ENCODE measurements at places on chromosomes 7 and 10.

- DNase-seq: no peak
Measured at GRCh38 chr7:28115261-28115660, 65.3 kb downstream of the JAZF1 start.

DNA sequence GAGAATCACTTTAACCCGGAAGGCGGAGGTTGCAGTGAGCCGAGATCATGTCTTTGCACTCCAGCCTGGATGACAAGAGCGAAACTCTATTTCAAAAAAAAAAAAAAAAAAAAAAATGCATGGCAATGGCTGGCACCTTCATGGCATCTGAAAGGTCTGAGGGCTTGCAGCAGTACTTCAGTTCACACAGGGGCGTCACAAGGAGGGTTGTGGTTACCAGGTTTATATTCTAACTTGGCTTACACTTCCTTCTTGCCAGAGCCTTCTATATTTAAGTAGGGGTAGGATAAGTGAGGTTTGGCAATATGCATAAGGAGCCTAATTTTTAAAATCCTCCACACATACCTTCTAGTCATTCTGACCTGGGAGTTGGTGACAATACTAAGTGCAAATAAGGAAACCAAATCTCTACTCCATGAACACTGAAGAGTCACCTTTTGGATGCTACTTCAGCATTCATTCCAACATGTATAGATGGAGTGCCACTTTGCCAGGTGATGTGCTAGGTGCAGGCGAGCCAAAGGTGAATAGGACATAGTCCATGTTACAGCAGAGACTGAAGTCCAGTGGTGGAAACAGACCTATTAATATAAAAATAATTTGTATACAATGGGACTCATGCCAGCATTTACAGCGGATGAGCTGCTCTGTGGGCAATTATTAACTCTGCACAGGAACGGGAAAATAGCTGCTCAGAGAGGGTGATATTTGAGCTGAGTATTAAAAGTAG lies 57.8 kb upstream of the PDCD4 start:
- no peak for DNase-seq

- no peak for DNase-seq
Measured at GRCh38 chr10:59234816-59235429, 58.5 kb downstream of the PHYHIPL start.

DNA sequence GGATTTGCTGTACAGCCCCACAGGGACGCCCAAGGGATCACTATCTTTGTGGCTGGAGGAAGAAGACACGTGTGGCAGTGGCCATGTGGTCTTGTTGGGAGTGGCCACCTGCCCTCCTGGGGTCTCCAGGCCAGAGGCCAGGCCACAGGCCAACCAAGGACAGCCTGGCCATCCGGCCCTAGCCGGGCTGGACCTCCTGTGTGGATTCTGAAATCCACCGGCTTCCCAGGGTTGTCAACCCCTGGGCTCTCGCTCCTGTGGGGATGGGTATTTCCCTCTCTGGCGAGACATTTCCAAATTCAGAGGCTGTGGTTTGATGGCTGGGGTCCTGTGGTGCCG lies 31.5 kb upstream of the CFAP46 start:
- no peak for DNase-seq

GRCh38 chr10:122689146-122689820 lies 10.4 kb downstream of the C10orf120 start:
- DNase-seq: no peak

GRCh38 chr10:74600170-74600569 lies 226.2 kb upstream of the KAT6B start:
- no peak for DNase-seq

DNA sequence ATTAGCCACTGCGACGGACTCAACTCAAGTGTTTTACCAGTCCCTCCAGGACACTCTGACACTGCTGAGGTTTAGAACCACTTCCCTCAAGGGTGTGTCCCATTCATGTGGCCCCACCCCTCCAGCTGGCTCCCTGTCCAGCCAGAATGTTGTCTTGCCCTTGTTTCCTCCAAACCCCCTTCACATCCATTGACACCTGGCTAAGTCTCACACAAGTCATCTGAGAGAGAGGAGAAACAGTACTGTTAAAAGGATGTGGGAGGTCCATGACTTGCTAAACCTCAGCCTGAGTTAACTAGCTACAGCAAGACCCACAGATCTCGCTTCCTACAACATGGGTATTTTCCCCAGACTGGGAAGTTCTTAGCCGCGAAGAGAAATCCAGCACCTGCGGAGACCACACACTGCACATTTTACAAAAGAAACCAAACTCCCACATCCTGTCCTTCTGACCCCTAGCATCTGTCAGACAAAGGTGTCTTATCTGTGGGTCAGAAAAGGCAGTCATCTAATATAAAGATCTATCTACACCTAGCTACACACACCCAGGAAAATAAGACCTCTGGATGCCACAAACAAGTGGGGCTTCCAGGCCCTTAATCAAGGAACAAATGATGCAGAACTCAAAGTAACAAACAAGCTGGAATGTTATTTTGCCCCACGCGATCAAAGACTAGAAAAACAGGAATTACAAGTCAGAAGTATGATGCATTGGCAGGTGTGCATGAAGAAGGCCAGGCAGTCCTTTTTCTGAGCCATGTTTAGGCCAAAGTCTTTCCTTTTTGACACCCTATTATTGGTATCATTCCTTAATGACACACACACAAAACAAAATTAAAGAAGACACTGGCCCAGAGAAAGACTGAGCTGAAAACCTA lies 13.9 kb downstream of the OSBPL3 start:
- DNase-seq: peak; percentile 30

- DNase-seq: no peak
Measured at GRCh38 chr7:74092321-74092963, 8.8 kb downstream of the LIMK1 start.

DNA sequence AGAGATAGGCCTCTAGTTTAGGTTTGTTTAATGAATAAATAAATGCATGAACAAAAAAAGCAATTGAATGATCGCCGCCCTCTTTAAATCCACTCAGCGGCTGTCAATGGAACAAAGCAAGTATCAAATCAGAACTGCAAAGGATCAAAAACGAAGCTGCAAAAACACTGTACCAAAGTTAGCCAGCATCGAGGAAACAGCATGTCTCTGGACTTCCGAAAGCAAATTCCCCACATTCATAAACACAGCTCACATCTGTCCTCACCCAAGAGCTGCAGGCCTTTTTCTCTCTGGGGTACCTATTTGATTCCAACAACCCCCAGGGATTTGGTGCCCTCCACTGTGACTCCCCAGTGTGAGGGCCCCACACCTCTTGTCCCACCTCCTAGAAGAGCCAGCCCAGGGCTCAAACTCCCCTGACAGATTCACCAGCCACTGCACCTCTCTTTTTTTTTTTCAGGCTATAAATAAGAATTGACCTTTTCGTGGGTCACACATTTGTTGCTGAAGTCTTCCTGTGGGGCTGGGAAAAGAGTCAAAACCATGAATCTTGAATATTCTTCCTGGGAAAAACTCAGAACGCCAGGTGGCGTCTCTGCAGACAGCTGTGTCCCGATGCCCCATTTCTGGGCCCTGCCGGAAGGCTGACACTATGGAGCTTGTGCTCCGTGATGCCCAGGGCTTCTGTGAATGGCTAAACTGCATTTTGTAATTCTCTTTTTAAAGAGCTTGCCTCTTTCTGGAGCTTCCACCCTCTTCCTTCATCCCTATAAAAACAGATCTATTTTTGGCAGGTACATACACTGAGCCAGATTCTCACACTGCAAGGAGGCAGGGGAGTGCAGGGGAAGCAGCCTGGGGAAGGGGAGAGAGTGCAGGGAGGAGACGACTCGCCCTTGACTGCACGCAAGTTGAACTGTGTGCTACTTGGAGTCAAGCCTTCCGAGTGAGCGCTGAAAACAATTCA lies 51.7 kb downstream of the HSPA12A start:
- no peak for DNase-seq

DNA sequence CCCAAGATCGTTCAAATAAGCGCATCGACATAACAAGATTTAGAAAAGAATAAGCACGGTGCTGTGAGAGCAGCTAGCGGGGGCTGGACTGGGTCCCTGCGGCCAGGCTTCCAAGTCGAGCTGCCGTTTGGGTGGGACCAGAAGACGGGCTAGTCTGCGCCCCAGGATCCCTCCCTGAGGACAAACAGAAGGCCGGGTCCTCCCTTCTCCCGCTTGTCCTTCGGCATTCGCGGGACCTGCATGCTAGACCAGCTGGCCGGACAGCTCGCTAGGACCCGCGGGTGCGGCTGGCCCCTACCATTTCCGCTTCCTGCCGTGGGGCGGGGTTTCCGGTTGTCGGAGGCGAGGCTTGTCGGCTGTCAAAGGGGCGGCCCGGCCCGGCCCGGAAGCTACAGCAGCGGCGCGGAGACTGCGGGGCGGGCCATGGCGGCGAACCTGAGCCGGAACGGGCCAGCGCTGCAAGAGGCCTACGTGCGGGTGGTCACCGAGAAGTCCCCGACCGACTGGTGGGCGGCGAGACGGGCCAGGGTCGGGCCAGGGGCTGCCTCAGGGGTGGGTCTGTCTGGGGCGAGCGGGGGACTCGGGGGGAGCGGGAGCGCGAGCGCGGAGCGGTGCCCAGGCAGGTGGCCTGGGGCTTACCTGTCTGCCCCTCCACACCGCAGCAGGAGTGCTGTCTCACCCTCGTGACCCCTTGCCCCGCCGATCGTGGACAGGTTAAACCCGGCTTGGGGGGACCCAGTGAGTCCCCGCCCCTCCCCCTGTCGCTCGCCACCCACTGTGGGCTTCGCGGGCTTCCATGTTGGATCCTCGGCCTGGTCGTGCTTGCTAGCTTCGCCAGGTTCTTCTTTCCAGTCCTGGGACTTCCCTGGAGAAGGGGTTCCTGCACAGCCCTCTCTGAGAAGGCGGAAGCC lies at the start of gene DBNL:
DBNL (plus strand) TSS at position 388 of the 911 bp plus-strand sequence; CDS start at position 424, 36 bp downstream.
- peak; percentile 90 for DNase-seq

DNA sequence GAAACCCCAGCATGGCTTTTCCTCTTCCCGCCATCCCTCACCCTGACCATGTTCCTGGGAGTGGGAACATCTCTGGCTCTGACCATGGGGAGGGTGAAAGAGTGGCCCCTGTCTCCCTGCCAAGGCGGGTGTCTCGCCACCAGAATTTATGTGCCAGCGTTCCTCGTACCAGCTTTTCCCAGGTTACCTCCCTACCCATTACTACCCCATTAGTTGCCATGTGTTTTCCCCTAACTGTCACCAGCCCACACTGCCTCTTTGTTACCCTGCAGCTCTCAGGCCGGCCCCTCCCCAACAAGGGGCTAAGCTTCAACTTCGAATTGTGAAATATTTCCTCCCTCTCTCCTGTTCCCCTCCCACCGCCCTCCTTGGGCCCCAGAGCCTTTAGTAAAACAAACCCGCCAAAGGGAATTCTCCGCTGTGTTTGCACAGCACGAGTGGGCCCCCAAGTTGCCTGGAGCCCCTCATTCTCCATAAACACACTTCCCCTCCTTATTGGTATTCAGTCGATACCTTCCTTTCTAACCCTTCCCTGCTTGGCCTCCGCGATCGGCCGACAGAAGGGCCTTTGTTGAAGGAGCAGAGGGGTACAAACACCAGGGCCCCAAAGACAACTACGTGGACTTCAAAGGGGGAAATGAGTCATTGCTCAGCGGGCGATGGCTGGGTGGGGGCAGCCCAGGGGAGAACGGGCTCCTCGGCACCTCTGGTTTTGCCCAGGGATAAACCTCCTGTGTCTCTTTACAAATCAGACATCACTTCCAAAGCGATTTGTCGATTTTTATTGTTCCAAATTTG lies 45.5 kb downstream of the SLIT1 start:
- no peak for DNase-seq

- no peak for DNase-seq
Measured at GRCh38 chr10:113297226-113297625, 255.6 kb upstream of the HABP2 start.

GRCh38 chr10:125144693-125145623 lies 15.4 kb downstream of the CTBP2 start:
- DNase-seq: no peak

DNA sequence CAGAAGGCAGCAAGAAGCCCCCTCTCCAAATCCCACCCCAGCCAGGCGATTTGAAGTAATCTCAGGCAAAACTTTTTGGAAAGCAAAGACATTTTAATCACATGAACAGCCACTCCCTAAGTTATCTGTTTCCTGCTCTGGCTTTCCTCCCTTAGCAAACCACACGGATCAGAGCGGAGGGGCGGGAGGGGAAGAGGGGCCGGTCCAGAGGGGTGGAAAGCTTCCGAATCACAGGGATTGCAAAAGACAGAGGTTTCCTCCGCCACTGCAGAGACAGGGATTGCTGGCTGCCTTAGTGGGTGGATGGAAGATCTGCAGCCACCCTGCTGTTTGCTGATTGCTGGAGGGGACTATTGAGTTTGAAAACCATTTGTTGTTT lies 41.2 kb downstream of the ZCCHC24 start:
- no peak for DNase-seq

GRCh38 chr7:77353407-77353721 lies 62.8 kb downstream of the GSAP start:
- no peak for DNase-seq

DNA sequence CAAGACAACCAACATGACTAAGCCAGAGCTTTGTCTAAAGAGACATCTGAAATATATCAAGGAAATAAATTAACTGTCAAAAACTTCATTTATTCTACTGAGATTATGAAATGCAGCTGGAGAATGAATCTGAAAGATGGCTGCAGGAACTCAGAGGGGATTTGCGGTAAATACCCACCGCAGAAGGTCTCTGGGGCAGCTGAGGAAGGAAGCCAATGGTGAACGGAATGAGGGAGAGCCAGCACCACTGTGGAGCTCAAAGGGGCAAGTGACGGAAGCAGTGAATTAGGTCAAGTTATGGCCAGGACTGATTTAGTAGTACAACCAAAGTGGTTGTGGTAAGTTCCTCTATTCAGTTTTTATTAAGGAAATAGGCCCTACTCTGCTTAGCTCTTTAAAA lies 215.3 kb upstream of the GLI3 start:
- no peak for DNase-seq

- DNase-seq: no peak
Measured at GRCh38 chr10:21803374-21803773, 200.2 kb downstream of the DNAJC1 start.

- no peak for DNase-seq
Measured at GRCh38 chr7:157952050-157952667, 615.4 kb downstream of the DNAJB6 start.

- DNase-seq: no peak
Measured at GRCh38 chr7:32941681-32942414, 15.4 kb upstream of the FKBP9 start.

- DNase-seq: no peak
Measured at GRCh38 chr7:122219253-122219865, 75.3 kb upstream of the AASS start.

GRCh38 chr7:41198502-41198901 lies 504.4 kb downstream of the INHBA start:
- no peak for DNase-seq

- DNase-seq: no peak
Measured at GRCh38 chr7:65951837-65952578, 30.0 kb downstream of the GUSB start.

GRCh38 chr10:130901311-130902165 lies 410.0 kb downstream of the TCERG1L start:
- DNase-seq: no peak

DNA sequence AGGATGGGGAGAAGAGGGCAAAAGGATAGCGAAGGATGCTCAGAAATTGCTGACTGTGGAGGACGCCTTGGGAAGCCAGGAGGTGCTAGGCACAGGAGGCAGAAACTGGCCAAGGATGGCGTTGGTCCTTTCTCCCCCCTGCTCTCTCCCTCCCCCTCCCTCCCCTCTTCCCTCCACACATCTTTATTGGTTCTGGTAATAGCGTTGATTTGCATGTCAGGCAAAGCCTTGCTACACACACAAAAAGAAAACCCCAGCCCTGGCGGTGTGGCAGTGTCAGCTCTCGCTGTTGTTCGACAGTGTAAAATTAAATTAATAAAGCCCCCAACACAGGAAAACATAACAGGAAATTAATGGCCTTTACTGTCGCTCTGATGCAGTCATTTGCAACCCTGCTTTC lies 47.2 kb downstream of the PAX2 start:
- DNase-seq: no peak

GRCh38 chr7:132424821-132425724 lies 151.2 kb downstream of the PLXNA4 start:
- DNase-seq: no peak

GRCh38 chr10:77101341-77101740 lies 536.3 kb downstream of the KCNMA1 start:
- DNase-seq: no peak

Measured in activated T-cell treated with anti-CD3 and anti-CD28 coated beads for 48 hours (primary cell).